ENCODE measurements at places on chromosomes 5 and 9.

GRCh38 chr5:162573758-162574157 lies 506.2 kb downstream of the GABRG2 start:
- DNase-seq: no peak

GRCh38 chr5:133627180-133627579 lies 14.8 kb upstream of the FSTL4 start:
- no peak for DNase-seq

DNA sequence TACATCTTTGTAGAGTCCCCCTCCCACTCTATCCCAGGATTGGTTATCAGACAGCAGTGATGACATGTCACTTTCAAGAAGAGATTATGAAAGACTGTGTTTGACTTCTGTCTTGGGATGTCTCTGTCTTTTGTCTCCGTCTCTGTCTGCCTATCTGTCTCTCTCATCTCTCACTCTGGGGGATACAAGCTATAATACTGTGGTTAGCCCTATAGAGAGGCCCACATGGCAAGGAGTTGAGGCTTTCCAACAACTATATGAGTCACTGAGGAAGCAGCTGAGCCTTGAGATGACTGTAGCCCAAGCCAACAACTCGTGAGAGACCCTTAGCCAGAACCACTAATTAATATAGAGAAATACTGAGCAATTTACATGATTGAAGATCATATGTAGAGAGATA lies 284.8 kb downstream of the PDE4D start:
- no peak for DNase-seq

- no peak for DNase-seq
Observed at GRCh38 chr5:69084903-69085302, 8.9 kb upstream of the SLC30A5 start.

DNA sequence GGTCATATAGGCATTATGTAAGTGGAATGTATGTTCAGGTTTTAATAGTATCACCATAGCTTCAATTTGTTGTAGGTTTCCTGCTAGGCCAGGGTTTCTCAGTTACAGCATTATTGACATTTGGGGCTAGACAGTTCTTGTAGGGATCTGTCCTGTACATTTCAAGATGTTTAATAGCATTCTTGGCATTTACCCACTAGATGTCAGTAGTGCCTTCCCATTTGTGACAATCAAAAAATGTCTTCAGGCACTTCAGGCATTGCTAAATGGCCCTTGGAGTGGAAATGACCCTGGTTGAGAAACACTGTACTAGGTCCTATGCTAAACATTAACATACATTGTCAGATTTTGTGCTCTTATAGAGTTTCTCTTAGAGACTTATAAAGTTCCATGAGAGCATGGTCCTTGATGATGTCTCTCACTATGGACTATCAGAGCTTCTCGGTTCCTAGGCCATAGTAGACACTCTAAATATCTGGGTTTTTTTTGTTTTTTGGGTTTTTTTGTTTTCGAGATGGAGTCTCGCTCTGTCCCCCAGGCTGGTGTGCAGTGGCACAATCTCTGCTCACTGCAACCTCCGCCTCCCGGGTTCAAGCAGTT lies 1.4 kb downstream of the KIF20A start:
- DNase-seq: no peak

DNA sequence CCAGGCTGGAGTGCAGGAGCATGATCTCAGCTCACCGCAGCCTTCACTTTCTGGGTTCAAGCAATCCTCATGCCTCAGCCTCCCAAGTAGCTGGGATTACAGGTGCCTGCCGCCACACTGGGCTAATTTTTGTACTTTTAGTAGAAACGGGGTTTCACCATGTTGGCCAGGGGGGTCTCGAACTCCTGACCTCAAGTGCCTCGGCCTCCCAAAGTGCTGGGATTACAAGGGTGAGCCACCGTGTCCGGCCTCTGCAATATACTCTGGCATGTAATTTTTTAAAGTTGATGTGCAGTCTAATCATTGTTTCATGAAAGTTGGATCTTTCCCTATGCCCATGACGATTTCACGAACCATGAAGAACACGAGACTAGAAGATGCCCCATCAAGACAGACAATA lies 28.6 kb upstream of the PPP1R26 start:
- DNase-seq: no peak

- DNase-seq: no peak
Observed at GRCh38 chr5:39780347-39780746, 355.6 kb upstream of the DAB2 start.

- no peak for DNase-seq
Observed at GRCh38 chr5:1222147-1222546, 3.0 kb upstream of the SLC6A18 start.

DNA sequence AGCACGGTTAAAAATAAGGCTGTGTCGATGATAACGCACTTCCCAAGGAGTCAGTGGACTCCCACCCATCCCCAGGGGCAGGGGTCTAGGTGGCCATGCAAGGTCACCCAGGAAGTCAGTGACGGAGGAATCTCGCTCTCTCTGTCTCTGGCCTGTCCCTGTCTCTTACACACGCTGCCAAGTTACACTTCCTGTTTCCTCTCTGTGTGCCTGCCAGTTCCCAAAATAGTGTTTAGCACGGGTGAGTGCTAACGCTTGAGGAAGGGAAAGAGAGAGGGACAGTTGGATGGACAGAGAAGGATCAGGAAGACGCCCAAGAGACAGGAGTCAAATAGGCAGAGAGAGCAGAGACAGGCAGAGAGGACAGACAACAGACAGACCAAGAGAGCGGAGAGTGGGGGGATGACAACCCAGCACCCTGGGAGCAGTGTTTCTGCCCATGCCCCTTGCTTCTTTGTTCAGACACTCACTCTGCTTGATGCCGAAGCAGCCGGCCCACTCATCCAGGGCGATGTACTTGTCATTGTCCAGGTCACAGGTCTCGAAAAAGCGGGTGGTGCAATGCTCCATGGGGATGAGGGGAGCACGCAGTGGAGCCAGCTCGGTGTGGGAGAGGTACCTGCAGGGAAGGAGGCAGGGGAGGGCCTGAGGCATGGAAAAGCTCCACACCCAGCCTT lies 23.0 kb downstream of the SPARC start:
- no peak for DNase-seq

DNA sequence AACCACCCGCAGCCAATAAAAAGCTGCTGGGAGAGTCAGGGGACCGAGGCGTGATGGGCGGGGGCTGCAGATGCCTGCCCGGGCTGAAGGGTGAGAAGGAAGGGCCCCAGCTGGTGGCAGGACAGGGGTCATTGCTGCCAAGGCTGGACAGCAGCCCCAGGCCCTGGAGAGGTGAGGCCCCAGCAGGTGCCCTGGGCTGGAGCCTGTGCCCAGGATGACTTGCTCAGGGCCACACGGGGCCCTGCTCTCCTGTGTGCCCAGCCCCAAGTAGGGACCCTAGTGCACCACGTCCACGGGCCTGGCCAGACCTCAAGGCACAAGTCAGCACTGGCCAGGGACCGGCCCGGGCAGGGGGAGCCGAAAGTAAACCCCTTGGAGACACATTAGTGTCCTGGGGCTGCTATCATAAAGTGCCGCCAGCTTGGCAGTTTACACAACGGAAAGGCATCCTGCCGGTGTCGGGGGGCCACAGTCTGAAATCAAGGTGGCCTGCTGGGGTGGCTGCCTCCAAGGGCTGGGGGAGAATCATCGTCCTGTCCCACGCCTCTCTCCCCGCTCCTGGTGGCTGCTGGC lies 22.0 kb downstream of the LHX3 start:
- no peak for DNase-seq

DNA sequence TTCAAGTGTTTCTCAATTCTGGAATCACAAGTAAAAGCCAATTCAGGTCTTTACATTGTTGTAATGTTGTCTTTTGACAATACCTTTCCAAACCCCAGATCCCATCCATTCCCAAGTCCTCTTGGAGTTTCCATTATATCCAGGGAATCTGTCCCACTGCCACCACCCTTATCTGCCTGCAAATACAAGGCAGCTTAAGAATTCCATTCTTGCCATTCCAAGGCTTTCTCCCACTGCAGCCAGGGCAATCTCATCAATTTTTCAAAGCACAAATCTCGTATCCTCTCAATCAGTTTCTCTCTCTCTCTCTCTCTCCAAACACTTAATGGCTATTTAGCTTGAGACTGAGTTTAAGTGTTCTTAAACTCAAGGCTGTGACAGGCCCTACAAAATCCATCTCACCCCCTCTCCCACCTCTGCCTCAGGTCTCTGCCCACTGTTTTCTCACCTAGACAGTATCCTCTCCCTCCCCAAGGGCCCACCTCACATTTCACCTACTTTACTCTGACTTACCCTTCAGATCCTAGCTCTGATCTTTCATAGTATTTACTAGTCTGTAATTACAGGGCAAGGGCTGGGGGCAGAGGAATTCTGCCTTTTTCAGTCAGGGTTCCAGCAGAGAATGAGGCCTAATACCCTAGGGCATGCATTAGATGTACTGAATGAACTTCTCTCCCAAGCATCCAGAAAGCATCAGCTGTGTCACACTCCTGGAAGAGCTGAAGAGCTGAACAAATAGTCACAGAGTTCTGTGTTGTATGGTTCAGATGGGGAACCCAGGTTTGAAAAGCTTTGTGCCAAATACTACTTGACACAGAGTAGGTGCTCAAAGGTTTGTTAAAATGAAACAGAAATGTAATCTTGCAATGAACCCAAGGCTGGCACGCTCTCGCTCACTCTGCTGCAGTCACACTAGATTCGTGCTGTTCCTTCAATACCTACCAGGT lies 46.0 kb downstream of the RAPGEF1 start:
- no peak for DNase-seq

GRCh38 chr9:74887041-74887980 lies at the start of gene TRPM6:
TSS of gene TRPM6 (minus strand) at chr9:74887921. CDS start at chr9:74887856, 65 bp downstream.
- no peak for DNase-seq

DNA sequence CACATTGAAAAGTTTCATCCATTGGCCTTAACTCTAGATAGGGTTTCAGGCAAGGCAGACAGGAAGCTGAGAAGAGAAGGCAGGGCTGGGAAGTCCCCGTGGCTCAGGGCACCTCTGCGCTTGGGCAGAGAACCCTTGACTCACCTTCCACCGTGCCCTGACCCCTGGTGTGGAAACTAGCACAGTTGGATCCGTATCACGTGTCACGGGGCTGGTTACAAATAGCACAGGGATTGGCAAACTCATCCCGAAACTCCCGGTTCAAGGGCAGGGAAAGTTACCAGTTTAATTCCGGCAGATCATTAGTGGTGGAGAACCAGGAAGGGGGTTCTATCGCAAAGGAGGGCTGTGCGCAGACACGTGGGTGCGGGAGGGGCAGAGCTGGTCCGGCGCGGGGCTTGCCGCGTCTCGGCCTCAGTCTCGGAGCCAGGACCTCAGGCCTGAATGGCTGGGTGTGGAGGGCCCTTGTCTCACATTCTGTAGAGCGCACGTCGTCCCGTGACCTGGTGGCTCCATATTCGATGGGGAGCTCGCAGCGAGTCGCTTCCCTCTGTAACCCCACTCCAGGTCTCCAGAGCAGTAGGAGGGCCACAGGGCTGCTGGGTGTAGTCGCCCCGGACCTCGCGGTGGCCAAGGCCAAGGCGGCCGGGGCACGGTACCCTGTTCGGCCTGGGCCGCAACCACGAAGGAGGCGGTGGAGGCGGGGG lies 771 bp upstream of the TMEM171 start:
- no peak for DNase-seq

- no peak for DNase-seq
Observed at GRCh38 chr5:16067415-16067814, 112.2 kb downstream of the MARCHF11 start.

DNA sequence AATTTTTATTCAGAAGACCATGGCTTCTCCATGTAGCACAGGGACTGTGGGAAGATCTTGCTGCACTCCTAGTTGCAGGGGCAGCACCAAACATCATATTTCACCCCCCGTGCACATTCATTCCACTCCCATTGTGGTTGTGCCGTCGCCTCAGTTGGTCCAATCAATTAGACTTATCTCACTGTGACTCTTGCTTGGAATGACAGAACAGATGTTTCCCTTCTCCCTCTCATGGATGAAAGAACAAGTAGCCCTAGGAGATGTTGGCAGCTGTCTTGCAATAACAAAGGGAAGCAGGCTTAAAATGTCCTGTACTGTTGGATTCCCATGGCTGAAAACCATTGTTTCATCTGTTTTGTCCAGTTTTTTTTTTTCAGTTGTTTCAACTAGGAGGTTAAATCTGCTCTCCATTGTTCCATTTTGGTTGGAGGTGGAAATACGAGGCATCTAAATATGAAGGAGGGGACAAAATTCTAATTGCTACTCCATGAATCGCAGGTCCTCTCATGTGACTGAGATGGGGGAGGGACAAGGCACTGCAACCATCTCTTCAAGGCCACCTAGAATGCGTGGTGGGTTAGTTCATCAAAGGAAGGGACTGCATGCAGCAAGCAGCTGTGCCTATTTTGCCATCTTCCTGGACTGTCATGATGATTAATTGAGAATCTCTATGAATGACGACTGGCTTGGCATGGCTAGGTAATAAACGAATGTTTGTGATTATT lies 214.4 kb downstream of the NSG2 start:
- no peak for DNase-seq

DNA sequence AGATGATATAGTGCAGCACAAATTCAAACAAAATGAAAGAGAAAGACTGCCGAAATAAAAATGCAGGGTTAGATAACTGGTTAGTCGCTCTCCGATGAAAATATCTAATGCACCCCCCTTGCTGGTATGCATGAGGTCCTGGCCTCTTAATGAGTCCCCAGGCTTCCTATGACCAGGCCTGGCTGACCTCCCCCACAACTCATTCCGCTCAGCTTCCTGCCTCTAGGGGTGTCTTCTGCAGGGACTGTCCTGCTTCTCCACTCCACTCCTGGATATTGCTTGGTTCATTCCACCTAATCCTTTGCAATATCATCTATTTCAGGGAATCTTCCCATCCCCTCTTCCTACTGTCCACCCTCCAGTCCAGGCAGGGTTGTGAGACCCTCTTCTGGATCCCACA lies 341.8 kb downstream of the ASTN2 start:
- no peak for DNase-seq

GRCh38 chr5:13662626-13663025 lies 281.9 kb downstream of the DNAH5 start:
- DNase-seq: no peak

- no peak for DNase-seq
Observed at GRCh38 chr5:30194595-30194994, 998.9 kb upstream of the CDH6 start.

DNA sequence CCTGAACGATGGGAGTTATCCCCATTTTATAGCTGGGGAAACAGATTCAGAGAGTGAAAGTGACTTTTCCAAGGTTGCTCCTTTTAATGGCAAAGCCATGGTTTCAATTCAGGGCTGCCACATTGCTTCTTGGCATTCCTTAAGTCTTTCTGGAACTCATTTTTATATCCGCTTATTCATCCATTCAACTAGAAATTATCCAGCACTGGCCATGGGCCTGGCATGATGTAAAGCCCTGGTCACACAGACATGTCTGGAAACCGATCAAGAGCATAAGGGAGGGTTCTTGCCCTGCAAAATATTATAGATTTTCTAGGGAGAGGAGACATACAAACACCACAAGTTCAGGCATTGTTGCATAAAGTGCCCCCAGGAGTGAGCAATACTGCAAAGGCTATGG lies 43.0 kb upstream of the COL15A1 start:
- DNase-seq: no peak
